NCI-H460 (cell line): ENCODE measurements at places on chromosomes 11 and 22. TPM values are rescaled to one million over a fixed set of nuclear protein-coding genes. Genes with fewer than 3 reads are reported as not detected.

GRCh38 chr11:102494216-102494615, 36.3 kb downstream of the MMP7 start:
- no peak for DNase-seq

DNA sequence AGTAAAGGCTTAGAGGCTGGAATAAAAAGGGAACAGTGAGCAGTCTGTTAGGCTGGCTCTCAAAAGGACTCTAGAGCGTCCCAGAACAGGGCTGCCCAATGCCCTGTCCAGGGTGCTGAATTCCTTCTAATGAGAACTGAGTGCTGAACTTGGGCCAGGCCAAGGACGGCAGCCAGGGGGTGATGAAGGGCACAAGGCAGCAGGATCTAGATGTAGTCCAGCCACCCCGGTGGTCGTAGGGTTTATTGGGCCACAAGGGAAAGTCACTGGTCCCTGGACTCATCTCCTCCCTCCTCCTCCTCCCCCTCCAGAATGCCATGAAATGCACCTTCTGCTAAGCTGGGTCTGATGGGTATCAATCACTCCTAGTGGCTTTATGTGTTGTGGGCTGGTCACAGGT, 19.2 kb downstream of the NPTXR start:
- DNase-seq: peak; percentile 49

GRCh38 chr11:73957654-73958361, 7.0 kb downstream of the DNAJB13 start:
- DNase-seq: no peak

DNA sequence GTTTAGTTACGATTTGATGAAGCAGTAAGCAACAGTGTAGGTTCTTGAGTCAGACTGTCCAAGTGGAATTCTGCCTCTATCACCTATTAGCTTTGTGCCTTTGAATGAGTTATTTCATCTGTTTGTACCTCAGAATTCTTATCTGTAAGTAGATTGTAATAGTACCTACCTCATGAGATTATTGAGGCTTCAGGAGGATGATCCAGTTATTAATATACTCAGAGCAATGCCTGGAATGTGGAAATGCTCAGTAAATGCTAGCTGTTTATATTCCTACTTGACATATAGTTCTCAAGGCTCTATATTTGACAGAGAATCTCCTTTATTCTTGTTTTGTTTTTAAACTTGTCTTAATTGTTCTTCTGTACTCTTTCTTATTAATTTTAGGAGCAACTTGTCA, 70.1 kb downstream of the SFI1 start:
- no peak for DNase-seq

DNA sequence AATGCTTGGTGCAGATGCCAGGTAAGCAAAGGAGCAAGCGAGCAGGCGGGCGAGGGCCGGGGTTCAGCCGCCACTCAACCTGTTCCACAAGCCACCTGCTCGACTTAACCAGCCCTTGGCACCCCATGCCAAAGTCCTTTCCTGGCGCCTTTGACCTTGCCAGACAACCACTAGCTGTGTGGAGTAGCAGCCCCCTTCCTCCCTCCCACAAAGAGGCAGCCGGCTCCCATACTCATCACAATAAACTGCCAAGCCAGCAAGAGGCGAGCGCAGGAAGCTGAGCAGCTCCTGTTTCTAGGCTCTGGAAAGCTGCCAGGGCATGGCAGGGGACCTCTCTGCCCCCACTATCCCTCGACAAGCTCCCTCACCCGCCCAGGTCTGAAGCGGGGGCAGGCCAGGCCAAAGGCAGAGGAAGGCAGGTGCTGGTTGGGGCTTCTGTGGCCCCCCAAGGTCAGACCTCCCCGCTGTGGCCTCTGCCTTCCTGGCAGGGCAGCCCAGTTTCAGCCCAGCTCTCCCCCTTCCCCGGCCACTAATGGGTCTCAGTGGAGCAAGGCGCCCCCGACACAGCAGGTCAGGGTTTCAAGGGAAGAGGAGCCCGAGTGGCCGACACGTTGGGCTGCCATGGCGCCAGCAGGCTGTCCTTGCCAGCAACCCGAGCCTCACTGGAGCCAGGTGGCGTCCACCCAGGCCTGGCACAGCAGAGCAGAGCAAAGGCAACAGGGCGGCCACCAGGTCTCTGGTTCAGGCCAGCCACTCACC, 15.3 kb downstream of the MACROD1 start:
- DNase-seq: no peak

DNA sequence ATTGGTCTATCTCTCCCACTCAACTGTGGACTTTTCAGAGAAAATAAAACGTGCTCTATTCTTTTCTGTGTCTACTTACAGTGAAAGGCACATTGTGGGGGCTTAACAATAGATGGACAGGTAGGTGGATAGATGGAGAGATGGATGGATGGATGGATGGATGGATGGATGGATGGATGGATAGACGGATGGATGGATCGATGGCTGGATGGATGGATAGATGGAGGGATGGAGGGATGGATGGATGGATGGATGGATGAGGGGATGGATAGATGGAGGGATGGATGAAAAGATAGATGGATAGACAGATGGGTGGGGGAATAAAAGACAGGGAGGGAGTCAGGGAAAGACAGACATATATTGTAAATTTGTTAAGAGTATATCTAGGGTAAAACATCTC, 14.2 kb upstream of the SLC1A2 start:
- no peak for DNase-seq

DNA sequence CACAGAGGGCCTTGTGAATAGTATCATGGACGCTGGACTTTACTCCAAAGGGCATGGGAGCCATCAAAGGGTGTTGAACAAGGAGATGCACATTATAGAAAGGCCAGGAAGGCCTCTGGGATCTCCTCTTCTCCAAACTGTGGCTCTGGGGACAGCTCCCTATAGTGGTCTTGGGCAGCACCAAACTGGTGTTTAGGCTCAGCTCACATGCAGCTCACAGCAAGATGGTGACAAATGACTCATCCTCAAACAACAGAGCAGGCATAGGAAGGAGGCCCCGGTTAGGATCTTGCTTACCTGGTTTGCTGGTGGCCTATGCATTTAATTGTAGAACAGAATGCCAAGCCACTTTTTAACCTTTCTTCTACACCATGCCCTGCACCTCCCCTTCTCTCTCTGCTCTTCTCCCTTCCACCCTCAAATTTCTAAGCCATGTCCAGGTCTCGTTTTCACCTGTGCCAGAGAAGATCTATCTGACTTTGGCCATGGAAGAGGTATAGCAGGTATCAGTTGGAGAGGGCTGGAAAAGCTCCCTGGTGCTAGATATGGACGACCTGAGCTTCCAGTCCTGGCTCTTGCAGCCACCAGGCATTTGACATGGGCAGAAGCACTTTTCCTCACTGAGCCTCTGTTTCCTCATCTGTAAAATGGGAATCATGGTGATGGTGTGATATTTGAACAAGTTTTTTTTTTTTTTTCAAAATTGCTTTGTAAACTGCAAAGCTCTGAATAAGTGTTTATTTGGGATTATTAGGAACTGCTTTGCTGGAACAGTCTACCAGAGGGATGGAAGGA, 14.4 kb upstream of the EHF start:
- DNase-seq: no peak

DNA sequence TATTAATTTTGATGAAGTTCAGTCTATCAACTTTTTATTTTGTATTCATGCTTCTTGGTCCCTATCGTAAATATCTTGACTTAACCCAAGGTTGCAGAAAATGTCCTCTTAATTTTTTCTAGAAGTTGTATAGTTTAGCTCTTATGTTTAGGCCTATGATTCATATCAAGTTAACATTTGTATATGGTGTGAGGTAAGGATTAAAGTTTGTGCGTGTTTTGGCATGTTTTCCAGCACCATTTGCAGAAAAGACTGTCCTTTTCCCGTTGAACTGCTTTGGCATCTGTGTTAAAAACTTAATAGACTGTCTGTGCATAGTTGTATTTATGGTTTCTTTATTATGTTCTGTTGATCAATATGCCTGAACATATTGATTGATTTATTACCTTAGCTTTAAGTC, 42.3 kb downstream of the ARHGEF12 start:
- no peak for DNase-seq

- no peak for DNase-seq
Observed at GRCh38 chr11:69125861-69126260, 29.9 kb upstream of the SMIM38 start.

DNA sequence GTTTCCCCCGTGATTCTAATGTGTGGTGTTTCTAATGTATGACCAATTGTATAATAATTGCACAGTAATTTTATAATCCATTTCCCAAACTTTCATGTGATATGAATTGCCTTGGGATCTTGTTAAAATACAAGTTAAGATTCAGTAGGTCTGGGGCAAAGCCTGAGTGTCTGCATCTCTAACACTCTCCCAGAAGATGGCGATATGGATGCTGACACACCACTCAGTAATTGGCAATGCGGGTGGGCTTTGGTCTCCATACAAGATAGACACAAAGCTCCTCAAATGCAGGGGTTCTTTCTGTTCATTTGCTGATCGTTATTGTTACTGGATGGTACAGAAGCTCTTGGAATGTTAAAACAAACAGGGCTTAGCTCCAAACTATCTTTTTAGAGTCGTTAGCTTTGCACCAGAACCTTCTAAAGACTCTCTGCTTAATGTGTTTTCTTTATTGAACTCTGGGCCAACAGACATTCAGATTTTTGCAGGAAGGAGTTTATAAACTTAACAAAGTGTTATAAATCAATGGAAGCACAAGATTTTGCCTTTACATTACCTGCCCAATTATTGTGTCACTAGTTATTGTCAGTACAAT, 45.4 kb upstream of the ANO3 start:
- DNase-seq: peak; percentile 3

GRCh38 chr11:69439651-69440464, 41.6 kb upstream of the LINC01488 start:
- no peak for DNase-seq

GRCh38 chr11:23278121-23278520, 417.8 kb upstream of the CCDC179 start:
- DNase-seq: no peak

GRCh38 chr11:45820211-45820857, 15.4 kb downstream of the SLC35C1 start:
- DNase-seq: no peak

- no peak for DNase-seq
Observed at GRCh38 chr11:48049036-48049435, 68.7 kb downstream of the PTPRJ start.

DNA sequence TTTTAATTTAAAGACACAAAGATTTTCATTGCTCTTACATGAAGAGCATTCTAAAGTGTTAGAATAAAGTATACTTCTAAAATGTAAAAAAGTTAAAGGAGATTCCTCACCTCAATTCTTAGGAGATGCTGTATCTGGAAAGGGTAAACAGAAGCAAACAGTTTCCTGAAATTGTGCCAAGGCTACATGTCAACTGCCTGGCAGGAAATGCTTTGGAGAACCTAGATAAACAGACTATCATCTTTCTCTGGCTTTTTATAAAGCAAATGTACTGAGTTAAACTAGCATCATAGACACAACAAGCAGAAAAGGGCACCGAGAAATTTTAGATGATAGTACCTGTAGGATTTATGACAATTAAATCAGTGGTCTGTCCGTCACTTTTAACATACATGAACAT, 24.7 kb upstream of the AKIP1 start:
- no peak for DNase-seq

GRCh38 chr22:49306632-49307480, 520.8 kb downstream of the BRD1 start:
- no peak for DNase-seq

DNA sequence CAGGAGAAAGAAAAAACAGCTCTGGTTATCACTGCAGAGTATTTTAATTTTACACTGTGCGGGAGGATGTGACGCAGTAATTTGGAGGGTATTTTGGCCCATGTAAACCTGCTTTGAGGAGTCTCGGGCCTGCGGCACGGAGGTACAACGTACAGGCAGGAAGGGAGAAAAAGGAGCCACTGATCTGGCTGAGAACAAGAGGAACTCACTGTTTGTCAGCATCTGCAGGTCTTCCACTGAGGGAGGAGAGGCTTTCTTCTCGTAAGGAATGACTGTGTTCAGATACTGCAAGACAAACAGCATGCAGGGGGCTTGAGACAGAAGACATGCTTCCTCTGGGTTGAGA, 44.0 kb downstream of the FEZ1 start:
- DNase-seq: no peak

DNA sequence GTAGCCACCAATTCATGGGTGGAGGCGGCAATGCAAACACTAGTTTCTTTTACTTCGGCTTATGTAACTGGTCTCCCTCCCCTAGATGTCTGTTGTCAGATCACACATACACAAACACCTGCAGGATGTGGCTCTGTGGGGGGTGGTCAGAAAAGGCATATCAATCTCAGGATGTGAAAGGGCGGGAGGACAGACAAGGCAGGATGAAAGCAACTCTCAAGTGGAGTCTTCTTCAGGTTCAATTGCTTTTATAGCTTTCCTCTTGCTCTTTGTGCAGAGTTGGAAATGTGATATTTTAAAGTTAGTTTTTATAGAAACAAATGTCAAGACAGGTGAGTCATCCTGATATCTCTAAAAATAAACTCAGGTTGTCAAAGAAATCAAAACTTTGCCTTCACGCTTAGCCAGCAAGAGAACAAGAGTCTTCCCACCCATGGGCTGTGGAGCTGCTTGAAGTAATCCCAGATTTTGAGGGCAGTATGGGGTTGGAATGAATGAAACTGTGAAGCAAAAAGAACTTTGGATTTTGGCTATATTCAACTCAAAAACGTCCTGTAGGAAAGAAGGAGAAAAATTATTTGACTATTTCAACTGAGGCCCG, 423.4 kb downstream of the GUCY1A2 start:
- DNase-seq: no peak

- DNase-seq: peak; percentile 75
Observed at GRCh38 chr11:5600374-5600851, 4.0 kb downstream of the TRIM6 start.

DNA sequence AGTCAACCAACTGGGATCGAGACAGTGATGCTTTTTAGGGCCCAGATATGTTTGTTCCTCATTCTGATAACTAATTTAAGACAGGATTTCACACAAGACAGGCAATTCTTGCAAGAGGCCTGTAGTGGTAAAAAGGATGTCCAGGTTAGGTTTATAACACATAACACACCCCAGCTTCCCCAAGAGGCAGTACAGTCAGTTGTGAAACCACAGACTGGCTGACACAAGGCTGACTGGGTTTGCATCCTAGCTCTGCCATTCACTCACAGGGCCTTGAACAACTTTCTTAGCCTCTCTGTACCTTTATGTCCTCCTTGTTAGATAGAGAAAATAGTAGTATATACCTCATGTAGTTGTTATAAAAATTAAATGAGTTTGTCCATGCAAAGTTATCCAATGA, 55.0 kb upstream of the PTH start:
- DNase-seq: no peak

Gene SCUBE1
- total RNA-seq: 3.2 and 5.3 TPM in 2 replicates

Gene SMIM38
- total RNA-seq: 0.05 TPM in 1 of 2 replicates, not detected in the other

Gene PAX6
- 11.7 and 13.5 TPM in 2 replicates for total RNA-seq

Gene C11orf87
- not detected in 2 replicates for total RNA-seq

Gene TBC1D10A
- 4.0 and 4.6 TPM in 2 replicates for total RNA-seq

Gene CCDC87
- total RNA-seq: 0.37 and 0.52 TPM in 2 replicates

Gene CNGA4
- total RNA-seq: not detected in 2 replicates

Gene ANKRD13D
- total RNA-seq: 14.3 and 21.2 TPM in 2 replicates

Gene MS4A18
- total RNA-seq: not detected in 2 replicates
